ENCODE measurements at places on chromosomes 12 and 14.

DNA sequence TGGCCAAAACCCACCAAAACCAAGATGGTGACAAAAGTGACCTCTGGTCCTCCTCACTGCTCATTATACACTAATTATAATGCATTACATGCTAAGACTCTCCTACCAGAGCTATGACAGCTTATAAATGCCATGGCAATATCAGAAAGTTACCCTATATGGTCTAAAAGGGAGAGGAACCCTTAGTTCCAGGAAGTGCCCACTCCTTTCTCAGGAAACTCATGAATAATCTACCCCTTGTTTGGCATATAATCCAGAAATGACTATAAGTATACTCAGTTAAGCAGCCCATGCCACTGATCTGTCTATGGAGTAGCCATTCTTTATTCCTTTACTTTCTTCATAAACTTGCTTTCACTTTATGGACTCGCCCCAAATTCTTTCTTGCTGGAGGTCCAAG, 43.0 kb upstream of the FUT8 start:
- no peak for DNase-seq

- no peak for DNase-seq
These were observed 17.4 kb downstream of the TMPO start for GRCh38 chr12:98532687-98533304.

DNA sequence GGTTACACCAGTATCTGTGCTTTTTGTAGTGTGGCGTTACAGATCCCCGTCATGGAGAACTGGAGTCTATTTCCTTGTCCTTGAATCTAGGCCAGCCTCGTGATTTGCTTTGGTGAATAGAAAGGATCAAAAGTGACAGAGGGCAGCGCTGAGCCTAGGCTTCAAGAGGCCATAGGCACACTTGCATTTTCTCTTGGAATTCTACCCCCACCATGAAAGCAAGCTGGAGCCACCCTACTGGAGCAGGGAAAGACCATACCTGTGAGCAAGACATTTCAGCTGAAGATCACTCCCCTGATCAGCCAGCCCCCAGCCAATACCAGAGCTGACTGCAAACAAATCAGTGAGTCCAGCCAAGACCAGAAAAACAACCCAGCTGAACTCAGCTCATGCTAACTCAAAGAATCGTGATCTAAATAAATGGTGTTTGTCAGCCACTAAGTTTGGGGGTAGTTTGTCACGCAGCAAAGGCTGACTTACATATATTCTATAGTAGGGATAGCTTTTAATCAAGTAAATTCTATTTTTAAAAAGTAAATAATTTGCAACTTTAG, 521.9 kb upstream of the TBX3 start:
- DNase-seq: no peak

GRCh38 chr12:120483621-120484020, 12.3 kb upstream of the DYNLL1 start:
- no peak for DNase-seq

- no peak for DNase-seq
These were observed 56.9 kb upstream of the DHRS4 start for GRCh38 chr14:23896609-23897153.

DNA sequence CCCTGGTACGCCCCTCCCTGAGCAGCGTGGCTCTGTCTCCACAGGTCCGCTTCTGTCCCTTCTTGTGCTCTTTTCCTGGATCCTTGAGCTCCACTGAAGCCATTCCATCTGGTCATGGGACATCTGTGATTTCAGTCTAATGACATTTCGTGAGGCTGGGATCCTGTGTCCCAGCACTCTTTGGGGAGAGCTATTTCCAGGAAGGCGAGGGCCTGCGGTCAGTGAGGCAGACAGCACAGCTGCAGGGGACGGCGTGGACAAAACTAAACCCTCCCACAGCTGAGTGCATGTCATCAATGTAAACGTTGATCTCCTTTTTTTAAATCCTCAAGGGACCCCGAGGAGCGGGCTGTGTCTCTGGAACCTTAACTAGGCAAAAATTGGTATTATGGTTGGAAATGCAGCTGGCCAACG, 127.7 kb downstream of the DACT1 start:
- DNase-seq: no peak

DNA sequence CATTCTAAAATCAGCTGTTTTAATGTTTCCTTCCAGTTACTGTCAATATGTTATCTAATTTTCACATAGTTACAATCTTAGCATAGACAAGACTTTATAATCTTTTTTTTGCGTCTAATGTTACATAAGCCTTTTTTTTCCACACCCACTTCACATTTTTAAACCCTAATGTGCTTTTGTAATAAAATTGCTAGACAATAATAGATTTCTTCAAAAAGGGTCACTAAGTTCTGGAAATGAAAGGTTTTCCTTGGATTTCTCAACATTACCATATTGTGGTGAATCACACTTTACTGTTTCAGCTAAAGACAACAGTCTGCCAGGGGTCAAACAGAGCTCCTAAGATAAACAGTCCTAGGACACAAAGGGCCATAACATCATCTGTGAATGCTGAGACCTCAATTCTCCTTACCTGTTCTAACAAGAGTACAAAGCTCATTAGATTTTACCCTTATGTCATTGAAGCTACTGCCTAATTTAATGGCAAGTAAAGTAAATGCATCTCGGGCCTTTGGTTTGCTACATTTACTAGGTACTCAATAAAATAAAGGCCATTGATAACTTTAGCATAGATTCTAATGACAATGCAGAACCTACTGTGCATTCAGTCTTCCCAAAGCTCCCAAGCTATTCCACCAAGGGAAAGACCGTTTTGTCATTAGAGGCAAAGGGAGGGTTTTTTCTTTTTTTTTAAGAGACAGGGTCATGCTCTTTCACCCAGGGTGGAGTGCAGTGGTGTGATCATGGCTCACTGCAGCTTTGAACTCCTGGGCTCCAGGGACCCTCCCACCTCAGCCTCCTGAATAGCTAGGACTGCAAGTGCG, 111.2 kb upstream of the SLC38A2 start:
- DNase-seq: no peak

DNA sequence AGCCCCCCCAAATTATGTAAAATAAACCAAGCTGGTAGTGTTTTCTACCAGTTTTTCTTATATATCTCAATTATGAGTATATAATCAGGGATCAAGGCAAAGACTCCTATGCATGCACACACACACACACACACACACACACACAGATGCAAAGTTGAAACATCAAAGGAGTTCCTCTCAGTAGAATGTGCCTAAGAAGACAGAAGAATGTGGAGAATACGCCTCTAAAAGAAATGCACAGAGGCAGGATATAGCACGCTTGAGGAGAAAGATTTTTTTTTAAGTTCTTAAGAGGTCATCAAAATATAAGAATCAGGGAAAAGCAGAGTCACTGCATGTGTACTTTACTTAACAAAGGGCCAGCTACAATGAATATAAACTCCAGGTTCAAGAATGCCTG, 138.2 kb upstream of the CLEC14A start:
- DNase-seq: no peak

DNA sequence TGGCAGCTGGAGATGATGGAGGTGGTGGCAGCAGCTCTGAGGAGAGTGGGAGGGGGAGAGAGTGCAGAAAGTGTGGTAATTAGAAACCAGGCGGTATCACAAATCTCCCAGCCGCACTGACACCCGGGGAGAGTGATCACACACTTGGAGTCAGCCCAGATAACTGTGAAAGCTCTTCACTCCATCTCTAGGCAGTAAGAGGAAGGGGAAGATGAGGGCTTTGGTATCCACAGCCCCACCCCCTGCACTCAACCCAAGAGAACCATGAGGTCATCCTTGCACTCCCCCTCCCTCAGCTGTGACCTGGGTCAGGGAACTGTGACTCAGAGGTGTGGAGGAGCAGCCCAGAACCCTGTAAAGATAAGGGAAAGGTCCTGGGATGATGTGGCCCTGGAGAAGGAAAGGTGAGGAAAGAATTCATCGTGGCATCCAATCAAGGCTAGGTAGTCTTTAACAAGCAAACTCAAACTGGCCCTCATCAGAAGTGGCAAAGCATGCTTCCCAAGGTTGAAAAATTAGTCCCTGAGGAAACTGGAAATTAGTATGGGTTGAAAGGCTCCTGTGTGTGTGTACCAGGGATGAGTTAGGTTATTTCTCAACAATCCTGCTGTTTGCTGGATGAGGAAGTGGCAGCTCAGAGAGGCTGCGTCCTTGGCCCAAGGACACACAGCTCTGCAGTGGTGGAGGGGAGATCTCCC, 111.0 kb upstream of the LHX5 start:
- DNase-seq: no peak

GRCh38 chr12:12797794-12798152, 12.3 kb downstream of the APOLD1 start:
- DNase-seq: no peak

- DNase-seq: no peak
These were observed 496.5 kb downstream of the FSCB start for GRCh38 chr14:44010595-44010994.

GRCh38 chr12:132105467-132105866, 38.7 kb downstream of the DDX51 start:
- no peak for DNase-seq

- no peak for DNase-seq
These were observed 14.2 kb upstream of the MYO1A start for GRCh38 chr12:57063991-57064685.

DNA sequence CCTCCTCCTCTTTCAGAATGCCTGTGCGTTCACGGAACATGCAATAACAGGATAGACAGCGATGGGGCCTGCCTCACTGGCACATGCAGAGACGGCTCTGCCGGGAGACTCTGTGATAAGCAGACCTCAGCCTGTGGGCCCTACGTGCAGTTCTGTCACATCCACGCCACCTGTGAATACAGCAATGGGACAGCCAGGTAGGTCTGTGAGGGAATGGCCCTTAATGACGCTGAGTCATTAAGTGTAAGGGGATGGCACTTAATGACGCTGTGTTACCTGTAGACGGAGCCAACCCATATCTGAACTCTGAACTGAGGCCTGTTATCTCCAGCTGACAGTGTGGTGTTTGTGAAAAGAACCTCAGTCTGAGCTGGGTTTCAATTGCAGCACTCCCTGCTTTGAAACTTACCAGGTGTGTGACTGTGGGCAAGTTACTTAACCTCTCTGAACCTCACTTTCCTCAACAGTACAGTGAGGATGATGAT, 86.9 kb downstream of the STAB2 start:
- no peak for DNase-seq

DNA sequence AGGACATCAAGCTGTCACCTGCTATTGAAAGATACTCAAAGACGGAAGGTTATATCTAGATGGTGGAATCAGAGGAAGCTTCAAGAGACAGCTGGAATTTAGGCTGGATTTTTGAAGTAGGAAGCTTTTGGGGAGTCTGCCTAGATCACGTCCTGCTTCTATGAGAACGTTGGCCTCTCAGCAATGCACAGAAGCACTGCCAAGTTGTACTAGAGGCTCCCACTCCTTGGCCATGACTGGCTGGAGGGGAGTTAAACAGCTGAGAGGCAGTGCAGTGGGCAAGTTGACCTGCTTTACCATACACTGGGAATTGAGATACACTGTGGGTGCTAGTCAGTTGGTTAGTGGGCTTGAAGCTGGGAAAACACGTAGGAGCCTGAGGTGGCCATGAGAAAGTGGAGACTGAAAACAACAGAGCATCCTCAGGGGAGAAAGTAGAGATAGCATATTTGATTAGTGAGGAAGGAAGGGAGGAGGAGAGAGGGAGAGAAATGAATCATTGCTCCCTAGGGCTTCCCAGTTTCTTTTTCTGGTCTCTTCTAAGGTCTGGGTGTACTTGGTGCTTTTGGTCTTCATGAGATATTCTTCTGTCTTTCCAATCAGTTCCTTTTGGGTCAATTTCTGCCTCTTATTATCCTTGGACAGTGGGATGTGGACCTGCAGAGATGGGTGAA, 110.8 kb downstream of the EMP1 start:
- no peak for DNase-seq

DNA sequence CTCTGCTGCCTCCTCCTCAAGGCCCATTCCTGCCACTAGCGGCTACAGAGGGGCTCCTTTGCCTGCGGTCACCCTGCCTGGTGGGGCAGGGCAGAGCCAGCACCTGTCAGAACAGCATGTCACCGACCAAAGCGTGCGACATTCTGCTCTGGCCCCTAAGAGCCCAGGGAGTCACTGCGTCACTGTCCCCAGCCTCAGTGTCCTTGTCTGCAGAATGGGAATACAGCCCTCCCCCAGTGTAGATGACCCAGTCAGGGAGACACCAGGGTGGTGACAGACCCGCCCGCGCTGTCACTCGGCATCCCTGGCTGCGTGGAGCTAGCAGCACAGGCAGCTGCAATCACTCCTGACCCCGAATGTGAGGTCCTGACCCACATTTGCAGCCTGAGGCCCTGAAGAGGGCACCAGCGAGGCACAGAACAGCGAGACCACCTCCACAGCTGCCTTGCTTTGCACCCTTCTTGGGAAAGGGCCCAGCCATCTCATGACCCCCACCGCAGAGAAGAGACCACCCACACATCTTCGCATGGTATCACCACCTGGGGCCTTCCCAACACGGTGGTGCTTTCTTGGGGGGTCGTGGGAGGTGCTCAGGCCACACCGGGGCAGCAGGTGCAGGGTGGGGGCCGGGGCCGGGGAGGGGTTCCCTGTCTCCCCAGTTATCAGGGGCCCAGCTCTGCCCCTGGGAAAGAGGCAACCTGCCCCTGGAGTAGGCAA, 2.5 kb downstream of the AHNAK2 start:
- no peak for DNase-seq

DNA sequence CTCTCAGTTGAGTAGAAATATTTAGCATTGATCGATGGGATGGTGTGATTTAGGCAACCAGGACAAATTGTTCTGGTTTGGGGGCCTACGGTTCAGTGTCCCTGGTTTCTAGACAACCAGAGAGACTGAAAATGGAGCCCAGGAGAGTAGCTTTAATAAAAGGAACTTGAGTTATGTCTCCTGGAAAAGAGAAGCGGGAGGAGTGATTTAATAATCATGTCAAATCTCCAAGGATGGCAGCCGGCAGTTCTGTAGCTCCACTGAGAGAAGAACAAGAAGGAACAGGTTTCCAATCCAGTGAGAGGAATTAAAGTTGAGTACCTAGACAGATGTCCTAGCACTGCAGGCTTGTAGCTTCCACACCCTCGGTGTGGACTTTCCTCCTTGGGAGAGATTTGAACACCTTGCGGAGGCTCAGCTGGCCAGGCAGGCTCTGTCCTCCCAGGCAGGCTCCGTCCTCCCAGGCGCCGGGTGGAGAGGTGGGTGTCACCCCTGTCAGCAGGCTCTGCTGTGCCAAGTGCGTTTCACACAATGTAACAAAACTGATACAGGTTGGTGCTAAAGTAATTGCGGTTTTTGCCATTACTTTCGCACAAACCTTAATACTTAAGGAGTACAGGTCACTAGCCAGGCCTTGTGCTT, 45.9 kb downstream of the SLC6A12 start:
- DNase-seq: no peak

DNA sequence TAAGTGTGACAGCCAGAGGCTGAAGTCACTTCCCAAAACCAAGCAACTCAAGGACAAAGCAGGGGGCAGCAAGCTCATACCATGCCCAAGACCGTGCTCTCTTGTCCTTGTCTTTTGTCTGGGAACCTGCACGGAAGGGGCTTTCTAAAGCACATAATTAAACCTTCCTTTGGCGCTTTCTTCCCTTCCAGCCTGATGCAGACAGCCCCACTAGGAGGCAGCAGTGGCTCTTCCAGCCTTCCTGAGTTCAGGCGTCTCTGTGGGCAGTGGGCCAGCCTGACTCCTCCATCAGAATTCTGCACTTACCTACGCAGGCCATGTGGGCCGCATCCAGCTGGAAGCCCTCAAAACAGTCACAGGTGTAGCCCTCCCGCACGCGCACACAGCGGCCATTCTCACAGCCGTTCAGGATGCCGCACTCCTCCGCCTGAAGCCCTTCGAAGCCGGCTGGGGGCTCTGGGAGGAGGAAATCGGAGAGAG, 7.6 kb downstream of the ISCA2 start:
- DNase-seq: peak; percentile 58

GRCh38 chr14:68734231-68734732, 58.6 kb downstream of the ZFP36L1 start:
- DNase-seq: no peak

- DNase-seq: no peak
These were observed 723.8 kb downstream of the BCL11B start for GRCh38 chr14:98548071-98548686.

- no peak for DNase-seq
These were observed 51.8 kb downstream of the TRAF3 start for GRCh38 chr14:102829016-102829548.
